Mesenchymal stem cell (in vitro differentiated cells and primary cell): ENCODE measurements at places on chromosomes 1 and 21.

DNA sequence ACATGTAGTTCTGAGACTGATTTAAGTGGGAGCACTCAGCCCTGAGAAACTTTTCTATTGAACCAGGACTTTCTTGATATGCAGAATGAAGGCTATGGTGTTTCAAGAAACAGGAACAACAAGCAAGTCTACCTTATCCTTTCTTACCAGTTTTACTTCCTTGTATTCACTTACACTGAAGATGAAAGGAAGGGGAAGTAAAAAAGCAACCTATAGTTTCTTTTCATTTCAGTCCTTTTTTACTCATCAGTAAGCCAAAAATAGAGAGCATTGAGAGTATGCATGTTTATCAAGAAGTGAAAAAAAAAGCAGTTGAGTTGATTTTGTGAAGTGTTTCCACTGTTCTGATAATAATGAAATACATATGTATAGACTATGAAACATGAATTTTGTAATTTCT is 1010.3 kb downstream of the AMY1C start:
- no peak for DNase-seq

DNA sequence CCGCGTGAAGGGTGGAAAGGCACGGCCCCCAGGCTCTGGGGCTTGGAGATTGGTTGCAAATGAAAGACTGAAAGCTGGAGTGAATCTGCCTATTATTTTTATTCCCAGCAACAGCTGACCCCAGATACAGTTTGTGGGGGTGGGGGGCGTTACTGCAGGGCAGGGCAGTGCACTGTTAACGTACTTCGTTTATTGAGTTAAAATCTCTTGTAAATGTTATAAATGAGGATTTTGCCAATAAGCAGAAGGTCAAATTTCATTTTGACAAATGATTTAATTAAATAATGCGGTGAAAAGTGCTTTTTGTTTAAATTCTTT is 1.0 kb upstream of the VPS26C start:
- no peak for DNase-seq

GRCh38 chr1:111559736-111560279 is 56.4 kb upstream of the ADORA3 start:
- DNase-seq = peak; percentile 40

- no peak for DNase-seq
Observed at GRCh38 chr1:33178836-33179439, 2.9 kb downstream of the TRIM62 start.

- no peak for DNase-seq
Observed at GRCh38 chr1:17397910-17398695, 26.1 kb downstream of the PADI6 start.

GRCh38 chr1:240719953-240720700 is 108.2 kb upstream of the GREM2 start:
- no peak for DNase-seq

DNA sequence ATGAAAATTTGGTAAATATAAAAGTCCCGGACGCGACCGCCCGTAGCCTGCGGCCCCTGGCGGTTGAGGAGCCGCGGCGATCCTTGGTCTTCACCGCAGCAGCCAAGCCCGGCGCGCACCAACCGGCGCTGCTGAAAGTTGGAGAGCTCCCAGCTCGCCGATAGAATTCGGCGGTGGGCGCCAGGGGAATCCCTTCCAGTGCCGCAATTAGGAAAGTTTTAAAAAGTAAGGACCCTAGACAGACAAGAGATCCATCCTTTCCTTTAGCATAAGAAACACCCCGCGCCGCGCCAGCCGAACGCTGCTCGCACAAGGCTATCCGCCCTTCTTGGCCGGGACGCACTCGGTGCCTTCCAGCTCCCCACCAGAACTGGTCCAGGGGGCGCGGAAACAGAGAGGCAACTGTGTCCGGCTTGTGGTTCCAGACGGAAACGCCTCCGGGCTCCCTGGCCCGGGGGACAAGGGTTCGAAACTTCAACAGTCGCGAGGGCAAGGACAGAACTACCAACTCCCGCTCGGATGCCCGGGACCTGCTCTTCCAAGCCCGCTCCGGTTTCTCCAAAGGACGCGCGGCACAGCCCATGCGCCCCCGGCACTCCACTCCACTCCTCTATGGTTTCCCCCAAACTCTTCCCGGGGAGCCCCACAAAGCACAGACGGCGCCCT is 1.7 kb downstream of the FAM78B start:
- peak; percentile 50 for DNase-seq

DNA sequence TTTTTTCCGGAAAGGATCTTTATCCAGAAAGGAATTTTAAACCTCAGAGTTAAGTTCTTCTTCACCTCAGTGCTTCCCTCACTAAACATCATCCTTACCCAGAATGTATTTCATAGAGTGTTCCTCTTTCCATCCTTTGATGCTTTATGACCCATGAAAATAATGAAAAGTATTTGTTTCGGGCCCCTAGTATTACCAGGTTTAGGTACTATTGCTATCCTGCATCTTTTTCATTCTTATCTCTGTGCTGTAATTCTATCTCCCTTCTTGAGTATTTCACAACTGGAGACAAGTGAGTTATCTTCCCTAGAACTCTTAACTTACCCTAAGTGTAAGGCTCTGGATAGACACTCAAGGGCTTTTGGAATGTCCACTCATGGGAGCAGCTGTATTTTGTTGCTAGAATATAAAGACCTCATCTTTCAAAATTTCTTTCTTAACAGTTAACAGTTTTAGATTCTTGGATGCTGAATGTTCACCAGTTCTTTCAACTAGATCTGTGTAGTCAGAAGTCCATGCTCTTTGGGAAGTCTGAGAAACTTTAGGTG is 26.2 kb downstream of the UCK2 start:
- DNase-seq = no peak

GRCh38 chr1:184110272-184111204 is 59.0 kb downstream of the TSEN15 start:
- no peak for DNase-seq

- no peak for DNase-seq
Observed at GRCh38 chr1:1665815-1666251, 7.0 kb upstream of the CDK11B start.

GRCh38 chr1:168686666-168687065 is 42.3 kb downstream of the DPT start:
- no peak for DNase-seq

- DNase-seq = no peak
Observed at GRCh38 chr1:29496701-29497100, 260.4 kb downstream of the PTPRU start.

DNA sequence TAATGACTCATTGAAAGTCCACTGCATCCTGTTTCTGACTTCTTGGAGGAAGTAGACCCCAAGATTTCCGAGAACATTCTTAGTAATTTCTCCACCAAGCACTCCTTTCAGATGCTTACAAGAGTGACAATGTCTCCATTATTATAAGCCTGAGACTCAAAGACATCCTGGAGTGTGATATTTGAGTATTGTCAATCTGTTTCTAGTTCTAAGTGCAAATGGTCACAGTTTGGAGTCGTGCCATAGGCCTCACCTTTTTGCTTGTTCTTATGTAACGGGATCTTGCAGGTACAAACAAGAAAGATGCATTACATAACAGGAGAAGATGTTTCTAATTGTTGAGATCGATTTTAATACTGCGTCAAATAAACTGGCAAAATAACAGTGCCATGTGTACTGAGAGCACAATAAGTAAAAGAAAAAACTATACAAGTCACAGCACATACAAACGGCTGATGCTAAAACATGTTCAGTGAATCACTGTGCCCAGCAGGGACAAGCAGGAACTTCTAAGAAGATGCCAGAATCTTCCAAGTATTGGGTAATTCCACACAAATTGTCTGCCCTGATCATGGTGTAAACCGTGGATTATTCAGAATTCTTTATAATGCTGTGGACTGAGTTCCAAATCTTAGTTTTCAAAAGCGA is 54.1 kb downstream of the CD2 start:
- no peak for DNase-seq

- DNase-seq = peak; percentile 65
Observed at GRCh38 chr1:23103001-23103889, 65.4 kb downstream of the LUZP1 start.

DNA sequence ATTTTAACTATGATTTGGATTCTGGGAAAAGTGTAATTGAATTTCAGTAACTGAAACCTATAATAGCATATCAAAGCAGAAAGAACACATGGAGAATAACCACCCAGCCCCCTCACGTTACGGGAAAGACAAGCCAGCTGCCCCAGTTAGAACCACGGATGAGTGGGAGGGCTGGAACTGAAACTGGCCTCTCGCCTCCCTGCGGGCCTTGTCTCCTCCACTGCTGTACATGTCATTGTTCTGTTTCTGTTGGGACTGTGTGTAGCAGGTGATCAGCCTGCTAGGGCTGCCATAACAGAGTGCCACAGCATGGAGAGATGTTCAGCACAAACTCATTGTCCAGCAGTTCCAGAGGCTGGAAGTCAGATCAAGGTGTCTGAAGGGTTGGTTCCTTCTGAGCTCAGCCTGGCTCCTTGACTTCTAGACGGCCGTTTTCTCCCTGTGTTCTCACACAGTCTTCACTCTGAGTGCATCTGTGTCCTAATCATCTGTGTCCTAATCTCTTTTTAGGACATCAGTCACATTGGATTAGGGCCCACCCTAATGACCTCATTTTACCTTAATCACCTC is 52.4 kb downstream of the MAP3K21 start:
- DNase-seq = no peak

DNA sequence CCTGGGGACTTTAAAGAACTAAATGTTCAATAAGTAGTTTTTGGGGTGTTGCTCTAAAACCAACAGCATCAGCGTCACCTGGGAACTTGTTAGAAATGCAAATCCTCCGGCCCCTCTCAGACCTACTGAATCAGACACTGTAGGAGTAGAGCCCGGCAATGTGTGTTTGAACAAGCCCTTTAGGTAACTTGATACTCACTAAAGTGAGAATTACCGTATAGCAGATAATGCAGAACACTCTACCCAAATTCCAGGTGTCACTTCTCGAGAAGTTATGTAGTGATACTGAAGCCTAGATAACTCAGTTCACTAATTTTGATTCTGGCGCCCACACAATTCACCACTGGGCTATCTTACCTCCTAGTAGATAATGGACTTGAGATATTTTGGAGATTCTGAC is 3.7 kb upstream of the DPT start:
- no peak for DNase-seq

- no peak for DNase-seq
Observed at GRCh38 chr1:209431402-209431801, 152.1 kb upstream of the CAMK1G start.

GRCh38 chr1:182397653-182398393 is 2.6 kb downstream of the TEDDM1 start:
- DNase-seq = no peak

GRCh38 chr1:21308847-21309652 is 18.8 kb upstream of the ECE1 start:
- DNase-seq = peak; percentile 48

- no peak for DNase-seq
Observed at GRCh38 chr1:17873007-17873675, 118.0 kb downstream of the ACTL8 start.

DNA sequence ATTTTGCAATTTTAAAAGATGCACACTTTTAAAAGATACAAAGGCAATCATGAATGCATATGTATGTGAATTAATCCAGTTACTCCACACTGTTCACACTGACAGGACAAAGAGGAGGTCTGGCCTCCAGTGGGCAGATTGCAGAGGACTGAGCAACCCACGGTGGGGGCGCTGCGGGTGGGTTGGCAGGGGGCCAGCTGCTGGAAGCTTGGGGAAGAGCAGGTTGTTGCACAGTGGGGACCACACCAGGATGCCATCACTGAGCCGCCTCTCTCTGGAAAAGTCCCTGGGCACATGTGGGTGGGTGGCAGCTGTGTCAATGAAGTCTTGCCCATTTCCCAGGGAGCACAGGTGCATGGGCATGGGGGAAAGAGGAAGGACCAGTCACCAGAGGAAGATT is 12.7 kb upstream of the PADI4 start:
- DNase-seq = no peak

DNA sequence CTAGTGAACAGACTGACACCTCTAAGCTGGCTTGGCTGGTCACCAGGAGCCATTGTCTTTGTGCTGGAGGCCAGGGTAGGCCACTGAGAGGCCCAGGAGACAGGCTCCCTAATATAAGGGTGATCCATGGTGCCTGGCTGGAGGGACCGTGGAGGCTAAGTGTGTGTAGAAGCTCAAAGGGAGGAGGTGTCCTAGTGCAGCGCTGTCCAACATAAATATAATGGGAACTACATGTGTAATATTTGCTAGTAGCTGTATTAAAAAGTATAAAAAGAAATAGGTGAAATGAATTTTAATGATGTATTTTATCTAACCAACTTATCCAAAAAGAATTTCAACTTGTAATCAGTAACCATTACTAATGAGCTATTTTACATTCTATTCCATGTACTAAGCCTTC is 35.0 kb downstream of the SOX13 start:
- no peak for DNase-seq

DNA sequence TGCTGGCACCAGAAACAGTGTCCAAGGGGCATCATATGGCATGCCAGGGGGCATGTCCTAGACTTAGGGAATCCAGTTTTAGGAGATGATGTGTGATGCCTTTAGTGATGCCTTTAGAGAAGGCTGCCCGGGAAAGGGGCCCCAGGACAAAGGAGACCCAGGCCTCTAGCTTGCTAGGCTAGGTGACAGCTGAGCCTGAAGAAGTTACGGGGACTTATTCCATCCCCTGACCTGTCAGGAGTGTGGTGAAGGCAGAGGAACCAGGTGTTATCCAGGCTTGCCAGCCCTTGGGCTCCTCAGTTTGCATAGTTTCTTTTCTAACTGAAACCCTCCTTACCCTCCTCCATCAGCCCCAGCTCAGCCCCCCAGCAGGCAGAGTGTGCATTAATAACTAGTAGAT is 269.7 kb upstream of the CSF3R start:
- DNase-seq = no peak

- DNase-seq = peak; percentile 92
Observed at GRCh38 chr1:1013105-1013921, at the start of gene ISG15. Gene ISG15 (plus strand): TSS chr1:1013497. CDS start chr1:1013574, 77 bp downstream.

GRCh38 chr1:28642056-28642846 is 616 bp downstream of the TAF12 start:
- DNase-seq = no peak

GRCh38 chr21:15406791-15407190 is 323.0 kb upstream of the USP25 start:
- no peak for DNase-seq

DNA sequence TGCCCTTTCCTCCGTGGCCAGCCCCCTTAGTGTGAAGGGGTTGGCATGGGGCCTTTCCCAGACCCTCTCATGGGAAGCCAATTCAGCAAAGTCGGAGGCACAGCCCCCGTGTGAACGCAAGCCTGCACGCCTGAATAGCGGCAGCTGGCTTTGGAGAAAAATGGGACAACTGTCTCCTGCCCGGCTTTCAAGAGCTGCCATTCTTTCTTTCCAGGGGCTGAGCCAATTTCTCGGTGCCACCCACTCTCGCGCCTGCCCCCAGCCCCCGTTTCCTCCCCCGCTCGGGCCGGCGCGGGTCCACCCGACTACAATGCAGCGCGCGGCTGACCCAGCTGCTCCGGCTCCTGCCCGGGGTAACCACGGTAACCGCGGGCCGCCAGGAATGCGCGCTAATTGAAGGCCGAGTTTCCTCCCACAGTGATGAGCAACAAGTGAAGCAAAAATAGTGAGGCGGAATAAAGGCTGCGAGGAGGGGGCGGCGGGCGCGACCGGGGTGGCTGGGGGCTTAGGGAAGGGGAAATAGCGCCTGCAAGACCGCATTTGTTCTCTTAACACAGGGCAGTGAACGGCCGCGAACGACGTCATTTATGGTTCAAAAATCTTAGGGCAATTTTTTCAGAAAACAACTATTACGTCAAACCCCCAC is 27.8 kb downstream of the ILDR2 start:
- DNase-seq = peak; percentile 69
